Inflammatory macrophage treated with lipopolysaccharide for 4 hours (primary cell): ENCODE measurements at places on chromosomes 5 and 9.
A peak's percentile ranks its signal among the peaks of the same experiment; 100 is the strongest.

- no peak for DNase-seq
Measured at GRCh38 chr9:137989156-137989555, 111.6 kb downstream of the CACNA1B start.

DNA sequence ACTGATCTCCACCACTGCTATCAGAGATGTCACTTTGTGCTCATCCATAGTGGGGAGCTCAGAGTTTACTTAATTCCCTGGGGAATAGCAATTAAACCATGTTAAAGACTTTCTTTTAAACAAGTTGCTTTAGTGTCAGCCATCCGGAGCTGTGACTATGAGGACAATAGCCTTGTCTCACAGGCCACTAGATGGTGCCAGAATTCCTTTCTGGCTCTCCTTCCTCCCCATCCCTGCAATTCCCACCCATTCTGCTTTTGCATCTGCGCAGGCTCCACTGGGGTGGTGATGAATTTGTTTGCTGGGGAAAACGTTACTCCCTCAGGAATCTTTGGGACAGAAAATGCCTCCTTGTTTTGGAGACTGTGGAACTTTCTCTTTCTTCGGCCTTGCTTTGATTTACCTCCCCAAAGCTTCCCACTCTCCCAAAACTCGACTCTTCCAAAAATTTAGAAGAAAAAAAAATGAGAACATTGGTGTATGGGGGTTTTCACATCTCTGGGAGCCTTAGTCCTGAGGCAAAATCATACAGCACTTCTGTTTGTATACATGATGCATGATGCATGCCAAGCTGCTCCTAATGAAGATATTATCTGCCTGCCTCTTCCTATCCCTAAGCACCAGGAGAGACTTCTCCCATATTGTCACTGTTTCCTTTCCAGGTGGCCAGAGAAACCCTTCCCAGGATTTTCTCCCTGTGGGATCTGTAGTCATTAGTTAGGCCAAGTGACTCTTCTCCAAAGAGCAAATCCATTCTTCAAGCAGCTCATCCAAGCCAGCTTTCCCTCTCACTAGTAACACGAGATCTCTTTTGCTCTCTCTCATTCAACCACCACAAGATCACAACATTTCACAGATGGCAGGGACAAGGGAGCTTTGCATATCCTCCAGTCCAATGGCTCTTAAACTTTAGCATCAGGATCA is 466.1 kb downstream of the TLR4 start:
- DNase-seq, result peak; percentile 2

GRCh38 chr5:134543820-134544614 is 18.5 kb downstream of the JADE2 start:
- DNase-seq, result peak; percentile 83

DNA sequence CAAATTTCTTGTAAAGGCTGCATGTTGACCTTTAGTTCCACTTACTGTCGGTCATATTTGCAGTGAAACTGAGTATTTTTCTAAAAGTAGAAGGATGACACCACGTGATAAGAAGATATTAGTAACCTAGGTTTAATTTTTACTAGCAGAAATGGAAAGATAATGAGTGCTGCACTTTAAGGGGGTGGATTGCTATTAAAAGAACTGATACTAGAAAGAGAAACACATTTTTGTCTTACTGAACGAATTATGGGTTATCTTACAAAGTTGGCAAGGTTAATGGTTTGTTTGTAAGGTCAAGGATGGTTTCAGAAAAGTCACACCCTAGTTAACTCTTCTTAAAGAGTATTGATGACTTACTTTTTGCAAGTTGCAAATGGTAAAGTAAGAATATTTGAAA is 2.4 kb downstream of the MACIR start:
- DNase-seq, result no peak

GRCh38 chr9:95213117-95213516 is 104.4 kb downstream of the FANCC start:
- DNase-seq, result no peak
